Stimulated activated CD8-positive, alpha-beta memory T cell treated with anti-CD3 and anti-CD28 coated beads, Interleukin-4, amount 100 ng/mL, for 1 hour (primary cell): ENCODE measurements at places on chromosomes 4 and X.

- DNase-seq, result no peak
These were observed 73.3 kb downstream of the PRPS1 start for GRCh38 chrX:107701493-107702121.

GRCh38 chr4:1022739-1023066 lies 11.3 kb downstream of the FGFRL1 start:
- no peak for DNase-seq

GRCh38 chr4:48635980-48636379 lies 144.1 kb downstream of the FRYL start:
- no peak for DNase-seq

GRCh38 chr4:38145033-38145678 lies 185.0 kb downstream of the PTTG2 start:
- no peak for DNase-seq

DNA sequence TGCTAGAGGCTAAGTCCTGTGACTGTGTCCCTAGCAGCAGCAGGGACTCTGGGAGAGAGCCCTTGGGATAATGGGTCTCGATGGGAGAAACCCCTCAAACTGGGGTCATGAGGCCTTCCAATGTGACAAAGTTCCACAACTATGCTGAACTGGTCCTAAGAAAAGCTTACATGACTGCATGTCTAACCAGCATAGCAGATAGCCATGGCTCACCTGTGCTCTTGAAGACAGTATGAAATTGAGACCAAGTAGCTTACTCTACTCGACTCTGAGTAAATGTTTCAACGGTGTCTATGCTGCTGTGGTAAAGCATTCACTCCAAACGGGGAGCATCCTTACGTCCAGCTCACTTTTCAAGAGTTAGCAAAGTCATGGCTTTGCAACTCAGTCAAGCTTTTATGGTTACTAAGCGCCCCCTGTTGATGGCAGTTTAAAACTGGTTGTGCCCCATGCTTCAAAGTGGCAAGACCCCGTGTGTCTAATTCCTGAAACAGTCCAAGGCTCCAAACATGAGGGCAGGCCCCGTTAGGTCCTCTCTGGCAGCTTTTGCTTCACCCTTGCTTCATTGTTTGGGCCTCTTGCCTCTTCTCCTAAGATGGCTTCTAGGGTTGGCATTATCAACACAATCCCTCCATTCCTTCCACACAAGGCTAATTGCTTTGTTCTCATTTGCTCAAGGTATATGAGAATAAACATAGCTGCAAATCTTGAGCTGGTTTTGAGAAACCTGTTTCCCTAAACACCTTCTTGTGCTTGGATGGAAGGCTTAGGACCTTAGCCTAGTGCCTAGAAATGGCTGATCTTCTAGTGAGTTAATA lies 46.6 kb downstream of the CCNG2 start:
- peak; percentile 9 for DNase-seq

DNA sequence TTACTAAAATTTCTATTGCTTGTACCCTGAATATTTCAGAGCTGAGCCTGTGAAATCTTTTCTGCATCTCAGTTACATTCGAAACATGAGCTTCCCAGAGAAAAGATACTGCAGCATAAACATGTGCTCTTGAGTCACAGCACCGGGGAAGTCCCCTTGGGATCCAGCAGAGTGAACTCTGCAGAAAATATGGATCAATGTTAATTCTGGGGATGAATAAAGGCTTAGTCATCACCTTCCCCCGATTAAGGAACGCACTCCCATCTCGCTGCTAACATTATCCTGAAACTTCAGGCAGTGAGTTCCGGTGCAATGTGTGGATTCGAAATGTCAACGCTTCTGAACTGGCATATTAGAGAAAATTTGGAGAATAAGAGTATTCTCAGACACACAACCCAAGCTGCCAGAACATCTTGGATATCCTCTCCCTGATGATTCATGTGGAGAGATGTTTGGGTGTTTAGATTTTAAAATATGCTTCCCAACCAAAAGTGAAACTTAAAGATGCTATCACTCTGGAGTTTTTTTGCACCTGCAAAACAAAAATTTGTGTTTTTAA lies 90.8 kb downstream of the IRF2 start:
- DNase-seq, result no peak

GRCh38 chrX:9494771-9495170 lies 29.9 kb downstream of the TBL1X start:
- no peak for DNase-seq

DNA sequence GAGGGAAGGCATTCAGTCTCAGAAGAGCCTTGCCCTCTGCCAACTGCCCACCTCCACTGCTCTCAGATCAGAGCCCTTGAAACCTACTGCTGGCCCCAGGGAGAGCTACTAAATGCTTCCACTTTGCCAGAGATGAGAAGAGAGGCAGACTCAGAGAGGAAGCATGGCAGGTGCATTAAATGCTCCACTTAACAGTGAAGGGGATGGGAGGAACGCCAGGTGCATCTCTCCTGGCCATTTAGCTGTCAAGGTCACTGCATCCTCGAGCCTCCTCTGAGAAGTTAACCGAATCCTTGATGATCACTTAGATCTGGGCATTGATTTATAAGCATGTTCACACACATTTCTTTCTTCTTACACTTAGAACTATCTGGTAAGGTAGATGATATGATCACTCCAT lies 15.0 kb downstream of the TRPC5 start:
- no peak for DNase-seq

DNA sequence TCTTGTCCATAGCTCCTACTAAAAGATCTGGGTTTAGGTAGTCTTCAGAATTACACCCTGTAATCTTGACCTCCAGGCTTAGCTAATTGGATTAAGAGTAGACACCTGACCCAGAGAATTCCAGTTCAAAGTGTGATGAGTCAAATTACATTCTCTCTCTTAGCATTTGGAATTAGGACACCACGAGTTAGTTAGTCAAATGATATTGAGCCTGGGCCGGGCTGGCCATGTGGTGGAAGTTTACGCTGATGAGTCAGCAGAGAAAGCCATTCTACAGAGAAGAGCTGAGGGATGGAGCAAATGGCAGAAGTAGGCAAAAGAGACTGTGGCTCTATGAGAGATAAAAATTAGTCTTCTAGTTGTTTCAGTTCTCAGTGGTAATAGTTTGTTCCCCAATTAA lies 31.1 kb downstream of the CEP44 start:
- no peak for DNase-seq

- no peak for DNase-seq
These were observed 63.4 kb downstream of the GRXCR1 start for GRCh38 chr4:42955746-42956505.

DNA sequence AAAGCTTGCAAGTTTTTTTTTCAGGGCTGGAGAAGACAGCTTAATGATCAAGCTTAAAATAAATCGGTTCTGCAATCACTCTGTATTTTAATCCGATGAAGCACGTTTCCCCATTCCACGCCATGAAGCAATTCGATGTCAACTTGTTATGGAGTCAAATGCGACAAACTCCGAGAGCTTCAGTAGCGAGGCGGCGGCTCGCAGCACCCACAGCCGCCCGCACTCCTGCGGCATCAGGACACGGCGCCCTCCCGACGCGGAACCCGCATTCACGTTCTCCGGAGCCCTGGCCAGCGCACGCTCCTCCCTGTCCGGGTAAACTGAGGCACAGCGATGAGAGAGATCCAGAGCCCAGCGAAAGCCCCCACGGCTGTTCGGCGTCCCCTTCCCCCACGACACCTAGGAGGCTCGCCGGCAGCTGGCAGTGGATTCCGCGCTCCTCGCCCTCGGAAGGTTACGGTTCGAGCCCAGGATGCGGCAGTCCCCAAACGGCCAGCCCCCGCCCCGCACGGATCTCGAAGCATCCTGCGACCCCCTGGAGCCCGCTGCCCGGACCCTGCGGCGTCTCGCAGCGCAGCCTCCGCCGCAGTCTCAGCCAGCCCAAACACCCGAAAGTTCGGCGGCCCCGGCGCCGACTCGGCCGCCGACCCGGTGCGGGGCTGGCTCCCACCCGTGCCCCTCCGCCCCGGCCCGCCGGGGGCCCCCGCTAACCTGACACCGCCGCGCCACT lies 507 bp downstream of the MFAP3L start:
- no peak for DNase-seq

- no peak for DNase-seq
These were observed 83.6 kb downstream of the GAB1 start for GRCh38 chr4:143420227-143420626.

DNA sequence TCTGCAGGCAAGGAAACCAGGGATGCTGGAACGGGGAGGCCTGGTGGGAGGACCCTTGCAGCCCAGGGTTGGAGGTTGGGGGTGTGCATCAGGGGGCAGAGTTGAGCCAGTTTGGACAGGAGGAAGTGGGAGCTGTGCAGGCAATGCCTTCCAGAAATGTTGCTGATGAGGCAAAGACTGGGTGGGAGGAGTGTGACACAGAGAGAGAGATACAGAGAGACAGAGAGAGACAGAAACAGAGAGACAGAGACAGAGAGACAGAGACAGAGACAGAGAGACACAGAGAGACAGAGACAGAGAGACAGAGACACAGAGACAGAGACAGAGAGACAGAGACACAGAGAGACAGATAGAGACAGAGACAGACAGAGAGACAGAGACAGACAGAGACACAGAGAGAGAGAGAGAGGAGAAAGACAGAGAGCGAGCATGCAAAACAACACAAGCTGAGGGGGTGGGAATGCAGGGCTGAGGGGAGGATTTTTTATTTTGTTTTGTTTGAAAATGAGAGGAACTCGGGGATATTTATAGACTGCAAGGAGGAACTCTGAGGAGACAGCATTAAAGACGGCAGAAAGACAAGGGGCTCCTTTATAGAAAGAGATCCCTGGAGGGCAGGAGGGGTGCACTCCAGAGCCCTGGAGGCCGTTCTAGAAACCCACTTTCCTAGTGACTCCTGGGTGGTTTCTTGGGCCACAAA lies 1.9 kb upstream of the HAUS3 start:
- DNase-seq, result no peak

- no peak for DNase-seq
These were observed 960 bp upstream of the IL1RAPL1 start for GRCh38 chrX:28586286-28586685.
